ENCODE measurements at places on chromosomes 16 and 17.

- DNase-seq: peak; percentile 49
These were observed 415.1 kb upstream of the DYNLRB2 start for GRCh38 chr16:80125677-80126076.

- DNase-seq: peak; percentile 55
These were observed 219.2 kb downstream of the RBFOX3 start for GRCh38 chr17:79391376-79392233.

DNA sequence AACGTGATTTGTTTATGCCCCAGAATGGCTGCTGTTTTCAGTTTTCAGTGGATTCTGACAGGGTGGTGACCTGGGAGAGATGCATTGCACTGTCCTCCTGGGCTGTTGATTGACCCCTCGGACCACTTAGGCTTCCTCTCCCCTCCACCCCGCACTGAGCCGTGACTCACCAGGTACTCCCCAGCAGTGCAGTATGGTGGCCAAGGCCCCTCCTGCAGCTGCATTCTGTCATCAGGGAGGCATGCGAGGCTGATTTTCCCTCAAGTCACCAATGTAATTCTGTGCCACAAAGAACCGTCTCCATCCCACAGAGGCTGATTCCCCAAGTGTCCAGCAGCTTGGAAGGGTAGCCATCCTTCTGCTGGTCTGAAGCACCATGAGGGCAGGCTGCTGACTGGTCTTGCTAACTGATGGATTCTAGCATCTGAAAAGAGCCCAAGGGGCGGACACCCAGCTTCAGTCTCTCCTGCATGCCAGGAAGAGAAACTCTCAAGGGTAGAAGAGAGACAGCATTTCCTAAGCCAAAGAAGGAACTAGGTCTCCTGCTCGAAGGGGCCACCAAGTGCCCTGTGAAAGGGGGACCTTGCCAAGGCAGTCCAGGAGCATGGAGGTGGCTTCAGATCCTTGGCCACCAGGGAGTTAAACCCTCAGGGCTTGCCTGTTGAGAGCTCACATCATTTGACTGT lies 148.1 kb downstream of the SOCS1 start:
- DNase-seq: peak; percentile 42

GRCh38 chr16:88853325-88853941 lies 3.3 kb downstream of the GALNS start:
- no peak for DNase-seq

DNA sequence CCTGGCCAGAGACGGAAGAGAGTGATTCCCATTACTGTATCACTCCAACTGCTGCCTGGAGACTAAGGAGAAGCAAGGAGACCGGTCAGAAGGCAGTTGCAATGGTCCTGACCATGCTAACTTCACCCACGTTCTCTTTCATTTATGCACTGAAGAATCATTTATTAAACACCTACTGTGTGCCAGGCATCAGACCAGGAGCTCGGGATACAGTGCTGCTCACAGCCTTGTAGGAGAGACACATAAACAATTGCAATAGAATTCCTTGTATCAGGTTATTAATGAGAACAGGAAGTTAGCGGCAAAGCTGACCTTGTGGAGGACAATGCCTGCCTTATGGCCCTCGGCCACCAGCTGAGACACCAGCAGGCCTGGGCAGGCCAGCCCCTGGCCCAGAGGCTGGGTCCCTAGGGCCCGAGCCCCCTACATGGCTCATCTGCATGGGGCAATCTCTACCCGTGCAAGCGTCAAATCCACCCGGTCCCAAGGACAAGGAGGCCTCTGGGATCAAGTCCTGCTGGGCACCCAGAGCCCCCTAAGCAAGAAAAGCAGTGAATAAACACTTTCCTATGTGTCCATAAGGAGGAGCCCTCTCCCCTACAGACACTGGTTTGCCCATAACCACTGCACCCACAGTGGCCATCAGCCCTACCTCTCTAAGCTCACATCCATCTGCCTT lies 8.6 kb upstream of the ENPP7 start:
- no peak for DNase-seq

- peak; percentile 53 for DNase-seq
These were observed 186.4 kb downstream of the BCAS3 start for GRCh38 chr17:60863892-60864707.

- DNase-seq: peak; percentile 10
These were observed 31.6 kb downstream of the MYH10 start for GRCh38 chr17:8598913-8599312.
